Erythroblast (primary cell): ENCODE measurements at places on chromosomes 7 and 10.
A peak's percentile ranks its signal among the peaks of the same experiment; 100 is the strongest.

GRCh38 chr7:140926021-140926817 is 1.5 kb upstream of the BRAF start:
- DNase-seq: peak; percentile 11

- DNase-seq: no peak
These were observed 21.3 kb downstream of the TIAL1 start for GRCh38 chr10:119575506-119575905.

DNA sequence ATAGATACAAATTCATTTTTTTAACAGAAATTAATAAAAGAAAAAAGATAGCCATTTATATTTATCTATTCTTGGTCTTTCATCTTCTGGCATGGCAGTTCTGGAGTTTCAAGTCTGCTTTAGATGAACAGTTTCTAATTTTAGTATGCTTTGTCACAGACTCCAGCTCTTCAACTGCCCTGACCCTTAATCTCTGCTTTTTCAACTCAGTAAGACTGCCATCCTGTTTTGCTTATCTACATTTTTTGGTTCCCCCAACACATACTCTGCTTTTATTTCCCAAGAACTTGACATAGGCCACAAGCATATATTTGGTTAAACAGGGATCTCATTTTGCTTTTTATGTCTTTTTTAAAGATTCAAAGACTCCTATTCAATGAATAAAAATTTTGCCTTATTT is 309.3 kb upstream of the KCND2 start:
- no peak for DNase-seq

DNA sequence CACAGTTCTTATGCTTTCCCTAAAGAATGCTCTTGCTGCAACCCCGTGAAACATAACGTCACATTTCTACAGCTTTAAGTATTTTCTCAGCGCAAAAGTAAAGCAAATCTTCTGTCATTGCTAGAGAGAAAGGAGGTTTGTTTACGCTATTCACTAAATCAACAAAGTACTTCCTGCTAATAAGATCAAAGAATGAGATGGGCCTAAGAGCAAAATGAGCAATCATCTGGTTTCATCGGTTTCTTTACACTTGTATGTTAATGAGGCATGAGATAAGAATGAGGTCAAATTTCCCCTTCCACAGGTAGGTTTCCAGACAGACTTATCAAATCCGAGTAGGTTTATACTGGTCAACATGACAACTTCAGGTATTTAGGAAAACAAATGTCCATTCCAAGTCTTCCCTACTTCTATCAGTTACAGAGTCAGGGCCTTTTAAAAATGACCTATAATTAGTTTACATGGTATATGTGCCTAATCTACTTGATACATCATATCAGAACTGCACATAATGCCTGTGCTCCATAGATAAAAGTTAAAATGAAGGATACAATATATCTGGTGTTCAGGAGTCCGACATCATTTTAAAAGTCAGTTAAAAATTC is 8.4 kb downstream of the USP6NL start:
- DNase-seq: peak; percentile 76

GRCh38 chr7:138097064-138097741 is 20.9 kb downstream of the AKR1D1 start:
- peak; percentile 47 for DNase-seq

DNA sequence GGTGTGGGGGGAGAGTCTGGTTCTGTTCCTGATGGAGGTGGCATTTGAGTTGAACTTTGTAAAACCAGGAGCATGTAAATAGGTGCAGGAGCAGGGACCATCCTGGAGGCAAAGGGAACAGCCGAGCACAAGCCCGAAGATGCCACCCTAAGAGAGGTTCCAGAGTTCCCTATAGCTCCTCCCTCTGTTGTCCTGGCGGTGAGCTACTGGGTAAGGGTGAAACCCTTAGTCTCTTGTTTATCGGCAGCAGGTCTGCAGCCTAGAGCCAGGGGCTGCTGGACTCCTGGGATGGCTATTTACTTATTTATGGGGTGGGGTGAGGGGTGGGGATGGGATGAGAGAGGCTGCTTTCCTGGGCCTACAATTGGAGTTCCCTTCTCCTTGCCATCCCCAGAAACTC is 6.5 kb upstream of the LBX1 start:
- DNase-seq: no peak

DNA sequence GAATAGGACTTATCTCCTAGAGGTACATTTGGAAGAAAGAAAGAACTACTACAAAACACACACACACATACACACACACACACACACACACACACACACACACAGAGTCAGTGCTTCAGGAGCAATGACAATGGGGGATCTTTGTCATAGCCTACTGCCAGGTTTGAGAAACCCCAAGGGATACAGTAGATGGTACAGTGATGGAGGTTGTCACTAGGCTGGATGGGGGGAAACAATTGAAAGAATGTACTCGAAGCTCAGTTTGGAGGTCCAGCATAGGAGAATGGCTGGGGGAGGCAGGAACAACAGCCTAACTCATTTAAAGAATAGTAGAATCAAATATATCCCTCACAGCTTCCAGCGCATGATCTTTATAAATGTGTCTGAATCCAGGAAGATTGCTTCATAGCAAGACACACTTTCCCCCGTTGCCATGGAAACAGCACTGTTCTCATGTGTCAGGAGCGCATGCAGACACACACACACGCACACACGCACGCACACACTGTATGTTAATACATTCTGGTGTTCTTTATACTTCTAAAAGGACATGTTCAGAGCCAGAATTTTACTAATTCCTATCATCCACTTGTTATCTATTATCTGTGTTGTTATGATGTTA is 32.6 kb upstream of the ZNRF2 start:
- DNase-seq: peak; percentile 8

- peak; percentile 27 for DNase-seq
These were observed 19.6 kb upstream of the CFAP46 start for GRCh38 chr10:132961787-132962622.

GRCh38 chr7:2513702-2514101 is 5.9 kb upstream of the LFNG start:
- no peak for DNase-seq

- no peak for DNase-seq
These were observed 26.7 kb upstream of the DNAJB6 start for GRCh38 chr7:157309988-157310668.

DNA sequence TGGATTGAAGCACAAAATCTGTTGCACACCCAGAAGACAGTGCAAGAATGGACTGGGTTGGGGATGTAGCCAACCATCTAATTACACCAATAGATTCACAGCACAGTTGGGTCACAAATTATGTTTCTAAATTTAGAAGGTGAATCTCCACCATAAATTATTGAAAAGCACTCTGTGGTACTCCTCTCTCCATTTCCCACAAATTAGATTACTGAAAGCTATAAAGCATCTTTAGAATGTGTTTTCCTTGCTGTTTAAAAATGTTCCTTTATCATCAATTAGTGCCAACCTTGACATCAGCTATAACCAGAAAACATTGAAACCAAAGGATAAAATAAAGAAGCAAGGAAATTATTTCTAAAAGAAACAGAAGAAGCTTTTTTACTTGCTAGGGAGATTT is 39.9 kb upstream of the HDAC9 start:
- DNase-seq: no peak

DNA sequence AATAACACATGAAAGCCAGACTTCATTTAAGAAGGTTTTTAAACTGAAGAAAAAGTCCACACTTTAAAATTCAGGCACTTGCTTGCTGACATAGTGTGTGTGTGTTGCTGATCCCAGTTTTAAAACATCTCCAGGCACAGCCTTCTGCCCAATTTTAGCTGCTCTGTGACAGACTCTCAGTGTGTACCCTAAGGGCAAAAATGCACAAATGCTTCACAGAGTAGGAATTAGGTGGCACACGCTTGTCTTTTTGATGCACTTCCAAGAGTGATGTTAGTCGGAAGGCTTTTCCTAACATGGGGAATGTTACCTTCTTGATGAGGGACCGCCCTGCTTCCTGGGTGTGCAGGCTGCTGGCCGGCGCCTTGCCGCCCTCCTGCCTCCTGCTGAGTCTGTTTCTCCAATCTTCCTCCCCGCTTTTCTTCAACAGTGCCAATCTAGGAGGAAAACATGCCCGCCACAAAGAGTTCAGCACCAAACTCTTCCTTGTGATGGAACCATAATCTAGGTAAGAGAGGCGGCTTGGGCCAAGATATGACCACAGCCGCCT is 122.3 kb downstream of the SVIL start:
- DNase-seq: no peak

- DNase-seq: no peak
These were observed 749.0 kb downstream of the SUGCT start for GRCh38 chr7:40883826-40884225.

GRCh38 chr7:138478499-138478908 is 18.4 kb downstream of the TRIM24 start:
- no peak for DNase-seq

- no peak for DNase-seq
These were observed 49.0 kb upstream of the TRIM8 start for GRCh38 chr10:102595293-102595692.

DNA sequence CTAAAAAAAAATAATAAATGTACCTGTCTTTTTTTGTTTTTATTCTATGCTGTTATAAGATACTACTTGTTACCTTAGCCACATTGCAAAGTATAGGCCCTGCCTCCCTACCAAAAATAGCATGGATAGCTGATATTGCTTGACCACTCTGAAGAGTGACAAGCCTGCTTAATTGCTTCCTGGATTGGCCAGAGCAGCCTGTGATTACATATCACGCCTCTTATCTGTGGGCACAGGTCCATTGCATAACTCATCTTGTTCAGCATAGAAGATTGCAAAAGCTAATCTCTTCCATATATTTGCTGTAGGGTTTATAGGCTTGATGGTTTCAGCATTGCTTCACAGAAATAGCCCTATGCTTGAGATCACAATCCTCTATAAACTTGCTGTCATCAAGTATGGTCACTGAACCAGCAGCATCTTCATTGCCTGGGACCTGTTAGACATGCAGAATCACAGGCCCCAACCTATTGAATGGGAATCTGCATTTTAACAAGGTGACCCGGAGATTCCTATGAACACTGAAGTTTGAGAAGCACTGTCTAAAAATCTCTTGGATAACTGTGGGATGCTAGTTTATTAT is 280.8 kb upstream of the CDC14C start:
- DNase-seq: no peak

- DNase-seq: no peak
These were observed 29.1 kb downstream of the UBE2H start for GRCh38 chr7:129923709-129924108.

- no peak for DNase-seq
These were observed 66.9 kb upstream of the DOCK1 start for GRCh38 chr10:126838316-126838715.

DNA sequence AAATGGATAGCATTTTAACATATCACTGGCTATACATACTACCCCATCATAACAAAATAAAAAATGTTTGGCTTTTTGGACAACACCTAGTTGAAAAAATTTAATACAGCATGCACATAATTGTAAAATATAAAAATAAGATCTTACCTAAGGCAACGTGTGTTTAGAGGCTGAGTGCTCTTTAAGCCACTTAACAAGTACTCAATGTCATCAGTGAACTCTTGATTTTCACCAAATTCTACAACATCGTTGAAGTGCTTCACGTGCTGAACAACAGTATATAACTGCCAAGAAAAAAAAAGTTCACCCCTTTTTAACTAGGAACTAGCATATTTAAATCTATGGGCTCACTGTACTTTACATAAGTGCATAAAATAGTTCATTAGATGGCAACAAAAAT is 49.5 kb downstream of the WAPL start:
- no peak for DNase-seq

GRCh38 chr10:125284875-125285597 is 124.7 kb upstream of the CTBP2 start:
- DNase-seq: no peak

GRCh38 chr10:103021900-103022293 is 103.8 kb downstream of the CNNM2 start:
- no peak for DNase-seq

- DNase-seq: no peak
These were observed 2.1 kb downstream of the PCBD1 start for GRCh38 chr10:70885931-70886903.

- no peak for DNase-seq
These were observed 62.7 kb downstream of the USP6NL start for GRCh38 chr10:11548768-11549099.

GRCh38 chr7:119283353-119283752 is 989.6 kb upstream of the KCND2 start:
- no peak for DNase-seq

- peak; percentile 34 for DNase-seq
These were observed 49.9 kb downstream of the DNAJC1 start for GRCh38 chr10:21953585-21954057.

DNA sequence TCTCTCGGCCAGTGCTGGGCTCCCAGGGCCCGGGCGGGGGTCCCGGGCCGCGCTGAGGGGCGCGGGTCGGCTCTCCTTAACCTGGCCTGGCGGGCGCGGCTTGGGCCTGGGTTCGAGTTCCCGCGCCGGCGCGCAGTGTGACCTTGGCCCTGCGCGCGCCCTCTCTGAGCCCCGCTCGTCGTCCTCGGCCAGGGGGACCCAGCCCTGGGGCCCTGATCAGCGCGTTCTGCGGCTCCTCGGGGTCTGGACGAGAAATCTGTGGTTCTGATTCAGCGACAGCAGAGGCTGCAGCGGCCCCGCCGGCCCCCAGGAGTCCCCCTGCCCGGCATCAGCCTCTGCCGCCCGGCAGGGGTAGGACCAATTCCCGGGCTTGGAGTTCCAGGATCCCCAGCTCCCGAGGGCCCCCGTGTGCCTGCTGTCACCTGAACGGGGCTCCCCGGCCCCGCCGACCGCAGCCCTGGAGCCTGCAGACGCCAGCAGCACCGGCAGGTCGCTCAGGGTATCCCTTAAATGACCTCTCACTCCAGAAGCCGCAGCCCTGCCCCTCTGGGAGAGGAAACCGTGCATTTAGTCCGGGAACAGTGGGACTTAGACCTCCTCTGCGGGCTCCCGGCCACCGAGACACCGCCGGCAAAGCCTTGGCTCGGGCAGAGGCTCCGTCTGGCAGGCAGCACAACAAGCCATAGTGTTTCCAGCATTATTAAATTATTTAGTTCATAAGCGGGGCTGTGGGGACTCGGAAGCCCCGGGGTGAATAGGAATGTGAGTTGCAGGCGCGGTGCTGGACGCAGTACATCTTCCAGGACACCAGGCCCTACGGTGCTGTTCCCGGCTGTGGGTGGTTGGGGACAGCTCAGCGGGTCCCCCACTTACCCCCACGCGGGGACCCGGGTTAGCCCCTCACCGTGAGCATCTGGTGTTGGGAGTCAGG is 572 bp downstream of the CHST12 start:
- peak; percentile 64 for DNase-seq

- peak; percentile 14 for DNase-seq
These were observed 121.2 kb downstream of the UBE2H start for GRCh38 chr7:129831424-129832058.

- DNase-seq: no peak
These were observed 256.9 kb downstream of the STK31 start for GRCh38 chr7:23966941-23967340.
